Sigmoid colon (tissue), 7 donors: ENCODE measurements at places on chromosomes 3 and 15.

- DNase-seq = no peak
Measured at GRCh38 chr3:5022187-5022965, 43.1 kb downstream of the BHLHE40 start.

GRCh38 chr3:129038121-129038855 is 22.3 kb upstream of the GP9 start:
- peak; percentile 39 for DNase-seq

DNA sequence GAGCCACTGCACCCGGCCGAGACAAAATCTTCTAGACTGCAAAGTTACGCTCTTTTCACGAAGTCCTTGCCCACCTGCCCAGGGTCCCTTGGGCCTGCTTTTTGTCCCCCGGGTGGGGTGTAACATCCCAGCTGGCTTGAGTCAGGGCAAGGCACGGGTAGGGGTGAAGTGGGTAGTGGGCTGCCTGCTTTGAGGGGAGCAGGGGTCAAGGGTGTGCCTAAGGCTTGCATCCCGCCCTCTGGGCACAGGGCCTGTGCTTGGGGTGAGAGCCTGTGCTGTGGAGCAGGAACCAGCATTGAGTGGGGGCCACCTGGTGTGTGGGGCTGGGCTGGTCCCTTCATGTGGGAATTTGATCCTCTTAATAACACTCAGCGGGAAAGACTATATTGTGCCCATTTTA is 74.6 kb downstream of the KLF13 start:
- no peak for DNase-seq

DNA sequence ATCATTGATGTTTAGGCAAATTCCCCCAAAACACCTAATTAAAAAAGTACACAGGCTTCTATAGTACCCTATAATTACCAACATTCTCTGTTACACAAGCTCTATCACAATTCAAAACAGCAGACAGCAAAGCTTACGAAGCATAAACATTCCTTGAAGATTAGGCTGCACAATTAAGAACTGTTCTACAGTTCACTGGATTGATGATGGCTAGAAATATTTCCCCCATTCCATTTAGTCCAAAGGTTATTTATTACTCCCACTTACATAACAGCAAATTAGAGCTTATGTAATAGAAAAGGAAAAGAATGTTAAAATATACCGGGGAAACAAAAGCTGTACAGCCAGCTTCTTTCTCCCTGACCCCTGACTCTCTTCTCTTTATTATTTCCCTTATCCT is 49.3 kb downstream of the UACA start:
- DNase-seq = no peak

GRCh38 chr3:58351920-58352319 is 19.2 kb downstream of the PXK start:
- DNase-seq = no peak

- DNase-seq = no peak
Measured at GRCh38 chr3:107258300-107258699, 118.9 kb upstream of the CCDC54 start.

GRCh38 chr3:154085799-154086198 is 35.4 kb upstream of the ARHGEF26 start:
- no peak for DNase-seq

DNA sequence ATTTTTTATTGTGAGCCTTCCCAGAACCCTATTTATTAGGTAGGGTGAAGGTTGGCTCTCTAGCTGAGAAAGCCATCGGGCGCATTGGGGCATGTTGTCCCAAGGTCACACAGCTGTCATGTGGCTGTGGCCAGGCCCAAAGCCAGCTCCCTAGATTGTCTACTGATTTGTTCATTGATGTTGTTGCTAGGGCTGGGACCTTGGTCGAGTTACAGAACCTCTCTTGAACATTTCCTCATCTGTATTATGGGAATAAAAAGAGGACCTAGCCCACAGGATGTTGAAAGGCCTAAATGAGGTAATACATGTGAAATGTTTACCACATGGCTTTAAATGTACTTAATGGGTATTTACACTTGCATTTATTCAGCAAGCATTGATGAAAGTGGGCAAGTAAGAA is 252.5 kb downstream of the SUCLG2 start:
- no peak for DNase-seq

DNA sequence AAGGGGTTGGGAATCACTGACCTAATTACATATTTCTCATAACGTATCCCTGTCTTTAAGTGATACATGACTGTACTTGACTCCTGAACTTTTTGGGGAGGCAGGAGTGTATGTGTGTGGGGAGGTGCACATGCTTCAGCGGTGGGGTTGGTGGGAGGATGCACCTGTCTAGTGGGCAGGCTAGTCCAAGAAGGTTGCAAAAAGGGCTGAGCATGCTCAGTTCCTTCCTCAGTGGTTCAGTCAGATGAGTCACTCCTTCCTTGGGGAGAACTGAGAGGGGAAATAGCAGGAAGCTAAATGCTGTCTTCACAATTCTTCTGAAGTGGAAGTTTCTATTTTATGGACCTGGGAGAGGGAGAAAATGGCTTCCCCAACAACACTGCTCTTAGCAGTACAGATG is 24.6 kb upstream of the AP4E1 start:
- no peak for DNase-seq

GRCh38 chr3:16168211-16168610 is 6.3 kb upstream of the GALNT15 start:
- DNase-seq = no peak

DNA sequence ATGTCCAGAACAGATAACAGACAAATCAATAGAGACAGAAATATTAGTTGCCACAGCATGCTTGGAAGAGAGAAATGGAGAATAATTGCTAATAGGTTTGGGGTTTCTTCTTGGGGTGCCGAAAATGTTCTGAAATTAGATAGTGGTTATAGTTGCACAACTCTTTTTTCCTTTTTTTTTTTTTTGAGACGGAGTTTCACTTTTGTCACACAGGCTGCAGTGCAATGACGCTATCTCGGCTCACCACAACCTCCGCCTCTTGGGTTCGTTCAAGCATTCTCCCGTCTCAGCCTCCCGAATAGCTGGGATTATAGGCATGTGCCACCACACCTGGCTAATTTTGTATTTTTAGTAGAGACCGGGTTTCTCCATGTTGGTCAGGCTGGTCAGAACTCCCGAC is 163.3 kb downstream of the PLCH1 start:
- no peak for DNase-seq

DNA sequence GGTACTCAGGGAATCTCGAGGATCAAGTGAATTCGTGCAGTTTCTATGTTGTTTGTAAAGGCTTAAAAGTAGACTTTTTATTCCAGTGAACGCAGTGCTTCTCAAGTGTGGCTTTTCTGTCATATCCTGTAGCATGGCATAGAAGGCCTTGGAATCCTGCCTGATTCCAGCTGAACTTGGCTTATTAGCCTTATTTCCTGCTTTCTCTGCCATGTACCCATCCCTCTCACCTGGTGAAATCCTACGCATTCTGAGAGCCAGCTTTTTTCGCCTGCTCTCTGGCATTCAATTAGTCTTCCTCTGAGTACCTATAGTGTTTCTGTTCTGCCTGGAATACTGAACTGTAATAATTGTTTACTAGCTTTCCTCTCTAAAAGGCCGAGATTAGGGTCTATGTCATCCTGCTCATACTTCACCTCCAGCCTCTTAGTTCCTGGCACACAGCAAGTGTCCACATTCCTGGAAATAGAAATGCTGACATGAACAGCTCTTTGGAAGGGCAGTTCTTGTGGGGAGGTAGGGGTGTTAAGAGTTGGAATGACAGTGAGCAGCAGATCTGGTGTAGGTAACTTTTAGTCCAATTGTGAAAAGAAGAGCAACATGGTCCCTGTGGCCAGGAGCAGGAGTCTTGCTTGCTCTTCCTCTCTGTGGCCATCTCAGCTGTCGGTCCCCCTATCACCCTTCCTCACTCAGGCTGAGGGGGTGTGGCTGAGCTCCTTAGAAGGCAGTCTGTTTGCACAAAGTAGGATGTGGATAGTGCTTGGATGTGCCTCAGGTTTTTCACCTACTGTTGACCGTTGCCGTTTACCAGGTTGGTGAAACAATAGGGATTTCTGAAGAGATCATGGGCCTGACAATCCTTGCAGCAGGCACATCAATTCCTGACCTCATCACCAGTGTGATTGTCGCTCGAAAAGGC is 30.4 kb downstream of the SLC24A1 start:
- DNase-seq = no peak

DNA sequence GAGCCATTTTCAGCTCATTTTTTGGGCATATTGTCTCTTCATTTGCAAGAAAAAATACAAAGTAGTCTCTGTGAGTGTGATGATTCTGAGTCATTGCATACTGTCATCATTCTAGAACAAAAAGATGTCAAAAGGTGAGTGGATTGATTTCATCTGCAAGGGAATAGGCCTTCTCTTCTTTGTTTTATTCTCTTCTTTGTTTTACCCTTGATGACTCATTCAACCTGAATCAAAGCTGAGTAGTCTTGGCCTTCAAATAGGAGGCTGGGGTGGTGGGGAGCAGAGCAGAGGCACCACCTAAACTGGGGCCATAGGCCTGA is 25.4 kb downstream of the CYP19A1 start:
- no peak for DNase-seq

GRCh38 chr3:7589526-7589925 is 728.6 kb downstream of the GRM7 start:
- no peak for DNase-seq

GRCh38 chr3:172126741-172127140 is 87.4 kb downstream of the FNDC3B start:
- no peak for DNase-seq

- peak; percentile 54 for DNase-seq
Measured at GRCh38 chr15:88628018-88628654, 7.0 kb downstream of the AEN start.

DNA sequence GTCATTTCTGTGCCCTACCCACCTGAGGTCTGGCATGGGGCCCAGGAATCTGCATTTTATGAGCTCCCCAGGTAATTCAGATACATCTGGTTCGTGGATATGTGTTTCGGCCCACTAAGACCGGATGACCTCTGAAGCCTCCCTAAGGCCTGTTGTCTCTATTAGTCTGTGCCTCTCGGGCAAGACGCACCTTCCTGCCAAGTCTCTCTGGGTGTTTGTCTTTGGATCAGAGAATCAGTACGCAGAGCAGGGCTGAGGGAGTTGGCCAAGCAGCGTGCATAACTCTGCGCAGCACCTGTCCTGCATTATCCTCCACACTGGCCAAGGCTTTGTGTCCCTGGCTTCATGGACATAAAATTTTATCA is 181.0 kb downstream of the THSD4 start:
- no peak for DNase-seq

GRCh38 chr3:17740721-17741141 is 1.7 kb downstream of the TBC1D5 start:
- no peak for DNase-seq

DNA sequence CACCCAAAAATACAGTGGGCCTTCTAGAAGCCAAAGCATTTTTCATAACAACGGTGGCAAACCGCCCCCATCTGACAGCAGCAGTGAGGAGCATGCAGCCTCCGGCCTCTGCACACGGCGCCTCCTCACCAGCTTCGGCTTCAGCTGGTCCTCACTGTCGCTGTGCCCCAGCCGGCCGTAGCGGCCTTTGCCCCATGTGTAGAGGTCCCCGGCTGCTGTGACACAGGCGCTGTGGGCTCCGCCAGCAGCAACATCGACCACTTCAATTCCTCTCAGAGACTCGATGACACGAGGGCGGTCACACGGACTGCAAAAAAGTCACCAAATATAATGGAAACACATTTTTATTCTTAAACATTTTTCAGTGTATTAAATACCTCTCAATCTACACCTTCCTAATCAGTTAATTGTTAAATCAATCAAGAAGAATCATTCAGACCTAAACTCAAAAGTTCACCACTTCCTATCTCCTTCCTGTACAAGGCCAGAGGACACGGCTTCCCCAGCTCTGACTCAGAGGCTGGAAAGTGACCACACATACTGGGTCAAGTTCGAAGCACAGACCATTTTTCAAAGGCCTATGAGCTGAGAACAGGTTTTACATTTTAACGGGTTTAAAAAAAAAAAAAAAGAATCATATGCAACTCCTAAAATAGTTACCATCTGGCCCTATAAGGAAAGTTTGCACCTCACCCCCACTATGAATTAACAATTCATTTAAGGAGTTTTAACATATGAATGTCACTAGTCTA is 33.6 kb upstream of the OCA2 start:
- no peak for DNase-seq

GRCh38 chr15:80669663-80670273 is 25.3 kb upstream of the ABHD17C start:
- no peak for DNase-seq

DNA sequence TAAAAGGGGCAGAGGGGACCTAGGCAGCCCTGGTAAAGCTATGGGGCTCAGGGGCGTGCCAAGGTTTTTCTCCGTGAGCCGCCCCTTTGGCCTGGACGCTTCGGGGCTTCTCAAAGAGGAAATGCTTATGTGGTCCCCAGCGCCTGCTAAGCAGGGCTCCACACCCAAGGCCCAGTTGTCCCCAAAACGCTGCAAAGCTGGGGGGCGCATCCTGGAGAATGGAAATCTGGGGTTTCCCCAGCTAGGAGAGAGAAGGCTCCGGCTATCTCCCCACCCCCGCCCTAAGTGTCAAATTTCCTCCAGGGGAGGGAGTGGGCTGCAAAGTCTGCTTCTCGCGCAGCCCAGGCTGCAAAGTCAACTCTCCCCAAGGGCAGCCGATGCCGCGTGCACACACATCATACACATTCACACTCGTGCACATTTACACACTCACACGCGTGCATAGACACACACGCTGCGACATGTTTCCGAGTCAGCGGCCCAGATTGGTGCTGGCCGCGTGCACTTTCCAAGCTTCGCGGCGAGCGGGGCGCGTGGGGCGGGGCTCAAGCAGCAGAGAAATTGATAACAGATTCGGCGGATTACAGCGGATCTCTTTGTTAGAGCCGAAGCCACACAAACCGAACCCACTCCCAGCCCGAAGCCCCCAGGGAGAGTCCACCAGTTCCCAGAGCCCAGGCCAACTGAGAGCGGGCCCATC is 4.5 kb downstream of the WNT5A start:
- DNase-seq = no peak

DNA sequence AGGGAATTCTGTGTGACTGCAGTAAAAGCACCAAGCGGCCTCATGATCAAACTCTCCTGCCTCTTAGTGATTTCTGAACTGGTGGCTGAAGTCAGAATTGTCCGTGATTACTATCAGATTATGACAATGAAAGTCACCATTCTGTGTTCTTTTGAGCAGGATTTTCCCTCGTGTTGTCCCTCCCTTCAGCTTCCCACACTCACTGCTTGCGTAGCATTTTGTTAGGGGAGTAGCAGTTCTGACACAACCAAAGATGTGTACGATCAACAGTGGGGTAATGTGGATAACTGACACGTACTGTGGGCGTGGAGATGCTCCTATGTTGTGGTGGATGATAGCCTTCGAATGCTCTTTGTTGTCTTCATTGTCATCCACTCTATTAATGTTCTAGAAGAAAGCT is 67.8 kb upstream of the ICE2 start:
- DNase-seq = no peak

- no peak for DNase-seq
Measured at GRCh38 chr3:94095111-94095510, 32.2 kb downstream of the NSUN3 start.

DNA sequence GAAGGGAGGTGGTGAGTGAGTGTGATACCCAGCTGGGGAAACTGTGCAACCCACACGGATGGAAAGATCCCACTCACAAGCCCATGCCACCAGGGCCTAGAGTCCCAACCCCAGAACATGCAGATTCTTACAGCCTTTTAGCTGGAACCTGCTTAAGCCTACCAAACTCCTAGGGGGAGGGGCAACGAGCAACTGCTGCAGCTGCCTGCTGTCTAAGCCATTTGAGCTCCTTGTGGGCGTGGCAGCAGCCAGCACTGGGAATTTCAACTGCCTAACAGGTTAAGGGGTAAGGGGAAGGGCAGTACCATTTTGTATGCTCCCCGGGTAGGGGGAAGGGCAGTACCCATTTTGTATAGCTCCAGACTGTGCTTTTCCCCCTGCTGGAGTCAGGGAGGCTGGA is 673.2 kb upstream of the BCHE start:
- DNase-seq = no peak
